ENCODE measurements at places on chromosomes 4 and X. TPM values are rescaled to one million over a fixed set of nuclear protein-coding genes. Genes with fewer than 3 reads are reported as not detected.

The NLRP2B gene
- total RNA-seq: not detected

The MAMLD1 gene
- 0.25 TPM for total RNA-seq

The BGN gene
- 0.56 TPM for total RNA-seq

The MAGED4B gene
- total RNA-seq: 304 TPM

The GLRB gene
- total RNA-seq: 2.0 TPM

The CCKAR gene
- total RNA-seq: not detected

The IQSEC2 gene
- 1.6 TPM for total RNA-seq

The ABCG2 gene
- total RNA-seq: not detected

The HPSE gene
- 1.8 TPM for total RNA-seq

The SRD5A3 gene
- 12.7 TPM for total RNA-seq

The RBMX gene
- total RNA-seq: 246 TPM

The GRXCR1 gene
- not detected for total RNA-seq

The CABS1 gene
- total RNA-seq: not detected

The TMEM31 gene
- total RNA-seq: not detected

The HSD17B13 gene
- 0.25 TPM for total RNA-seq

The XPNPEP2 gene
- total RNA-seq: not detected

The SSX1 gene
- not detected for total RNA-seq

The GABRG1 gene
- total RNA-seq: not detected

The CFP gene
- 0.49 TPM for total RNA-seq

The GPR143 gene
- not detected for total RNA-seq

The PLAC1 gene
- not detected for total RNA-seq

The NAP1L2 gene
- total RNA-seq: 7.1 TPM

The TEX13C gene
- not detected for total RNA-seq

The FHDC1 gene
- total RNA-seq: 42.0 TPM

The JCHAIN gene
- total RNA-seq: not detected

The SSX4B gene
- 0.71 TPM for total RNA-seq

The ELK1 gene
- 11.9 TPM for total RNA-seq

The FAM53A gene
- total RNA-seq: 1.1 TPM

The PDZD4 gene
- 41.8 TPM for total RNA-seq

The HPGDS gene
- total RNA-seq: not detected

The FRAS1 gene
- 18.7 TPM for total RNA-seq

Data from glutamatergic neuron (in vitro differentiated cells).